ENCODE measurements at places on chromosomes 2 and 18. TPM values are rescaled to one million over a fixed set of nuclear protein-coding genes. Genes with fewer than 3 reads are reported as not detected.

Gene OTOS
- total RNA-seq, result not detected

Gene ABCB11
- not detected for total RNA-seq

Gene YWHAQ
- 184 TPM for total RNA-seq

Gene TEX44
- not detected for total RNA-seq

Gene CD207
- total RNA-seq, result 0.34 TPM

Gene RPRD1A
- 53.1 TPM for total RNA-seq

Gene RASGRP3
- total RNA-seq, result 5.8 TPM

Gene MSTN
- total RNA-seq, result under 0.01 TPM

Gene RIF1
- total RNA-seq, result 35.3 TPM

Gene FSHR
- total RNA-seq, result not detected

Gene PROC
- not detected for total RNA-seq

Gene GCC2
- total RNA-seq, result 11.7 TPM

Gene TRAK2
- total RNA-seq, result 82.9 TPM

Gene USP14
- total RNA-seq, result 36.3 TPM

Gene IL1R2
- total RNA-seq, result 1.1 TPM

Gene CHRNA1
- under 0.01 TPM for total RNA-seq

Gene INPP4A
- 24.4 TPM for total RNA-seq

Gene CAPN13
- total RNA-seq, result 0.36 TPM

Gene LIMS3
- 1.1 TPM for total RNA-seq

Gene DPP10
- total RNA-seq, result 0.93 TPM

Gene CGREF1
- 6.2 TPM for total RNA-seq

Gene CCDC74B
- total RNA-seq, result 1.8 TPM

Gene IL1F10
- total RNA-seq, result not detected

Gene GALNT14
- total RNA-seq, result 31.6 TPM

Gene CCDC178
- total RNA-seq, result not detected

Gene UGP2
- total RNA-seq, result 52.3 TPM

Gene NXPH2
- total RNA-seq, result not detected

Gene WDR35
- 29.5 TPM for total RNA-seq

Gene VWC2L
- not detected for total RNA-seq

Gene PLGLB2
- total RNA-seq, result 1.9 TPM

Gene SCYGR4
- not detected for total RNA-seq

Measured in melanocyte of skin (primary cell).